HCT116 (cell line): ENCODE measurements at places on chromosomes 4 and X. TPM values are rescaled to one million over a fixed set of nuclear protein-coding genes. Genes with fewer than 3 reads are reported as not detected.

The MGAT4D gene
- total RNA-seq: not detected

The ASB12 gene
- total RNA-seq: not detected

The LDOC1 gene
- not detected for total RNA-seq

The FMR1NB gene
- not detected for total RNA-seq

The DRP2 gene
- 0.64 TPM for total RNA-seq

The RADX gene
- total RNA-seq: 8.0 TPM

The BCOR gene
- total RNA-seq: 35.1 TPM
